ENCODE measurements at places on chromosomes 16 and 17. TPM values are rescaled to one million over a fixed set of nuclear protein-coding genes. Genes with fewer than 3 reads are reported as not detected.

USP10 gene
- 31.7 TPM for total RNA-seq

MFAP4 gene
- total RNA-seq = 21.4 TPM

ORMDL3 gene
- 170 TPM for total RNA-seq

AOC2 gene
- 0.28 TPM for total RNA-seq

MAP2K6 gene
- 18.5 TPM for total RNA-seq

DNA sequence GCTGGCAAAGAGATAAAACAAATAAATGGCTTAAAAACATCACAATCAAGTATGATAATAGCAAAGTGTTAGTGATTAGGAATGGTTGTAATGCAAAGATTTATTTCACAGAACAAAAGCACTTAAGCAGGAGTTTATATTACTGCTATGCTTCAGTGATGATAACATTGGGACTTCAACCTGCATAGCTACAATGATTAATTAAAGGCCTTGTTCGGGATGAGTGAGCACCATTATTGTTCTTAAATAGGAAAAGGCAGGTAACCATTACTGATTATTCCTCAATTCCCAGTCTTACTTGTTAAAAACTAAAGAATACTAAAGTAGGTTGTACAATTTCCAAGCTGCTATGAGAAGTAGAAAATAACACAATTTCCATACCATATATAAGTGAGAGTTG is 1247.5 kb upstream of the CDH8 start:
- no peak for DNase-seq
- no peaks in the 10 kb centered on the region for H3K4me1 ChIP-seq
- H3K27me3 ChIP-seq = no peaks in the 10 kb centered on the region
- no peak overlapping the region for H3K4me3 ChIP-seq
- no peaks in the 10 kb centered on the region for H3K36me3 ChIP-seq
- H3K27ac ChIP-seq = no peak overlapping the region

DNA sequence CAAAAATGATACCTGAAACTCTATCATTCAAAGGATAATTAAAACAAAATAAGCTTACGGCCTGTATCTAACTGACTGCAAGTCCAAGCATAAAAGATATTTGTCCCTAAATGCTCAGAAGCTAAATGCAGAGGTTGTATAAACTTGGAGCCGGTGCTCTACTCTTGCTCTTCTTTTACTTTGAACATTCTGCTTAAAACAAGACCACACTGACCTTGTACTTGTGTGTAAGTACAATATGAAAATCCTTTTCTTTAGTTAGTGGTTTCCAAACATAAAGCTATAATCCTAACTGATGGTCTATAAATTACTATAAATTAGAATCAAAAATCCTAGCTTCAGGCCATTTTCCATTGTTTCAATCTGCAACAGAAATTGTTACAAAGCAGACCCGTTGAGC is 74.6 kb downstream of the SPAG9 start:
- no peaks in the 10 kb centered on the region for H3K27me3 ChIP-seq
- DNase-seq = no peak
- H3K36me3 ChIP-seq = peaks cover 7% of the 10 kb centered on the region
- H3K27ac ChIP-seq = no peak overlapping the region
- H3K4me1 ChIP-seq = no peaks in the 10 kb centered on the region

GRCh38 chr16:69384974-69385373 is 833 bp downstream of the TERF2 start:
- peaks cover 39% of the 10 kb centered on the region for H3K36me3 ChIP-seq
- H3K27me3 ChIP-seq = no peaks in the 10 kb centered on the region
- H3K27ac ChIP-seq = peak overlapping the region; percentile 85
- no peak for DNase-seq
- peaks cover 4% of the 10 kb centered on the region for H3K4me1 ChIP-seq

DNA sequence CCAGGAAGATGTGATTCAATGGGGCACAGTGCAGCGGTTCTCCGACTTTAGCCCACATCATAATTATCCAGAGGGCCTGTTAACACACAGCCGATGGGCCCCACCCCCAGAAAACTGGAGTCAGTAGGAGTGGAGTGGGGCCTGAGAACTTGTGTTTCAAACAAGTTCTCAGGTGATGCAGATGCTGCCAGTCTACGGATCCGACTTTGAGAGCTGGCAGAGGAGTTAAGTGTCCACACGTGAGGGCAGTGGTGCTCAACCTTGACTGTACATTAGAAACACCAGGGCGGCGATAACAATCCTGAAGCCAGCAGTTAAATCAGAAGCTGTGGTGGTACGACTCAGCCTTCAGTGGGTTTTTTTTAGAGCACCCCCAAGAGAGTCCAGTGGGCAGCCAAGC is 75.0 kb downstream of the GPRC5B start:
- peaks cover 3% of the 10 kb centered on the region for H3K4me1 ChIP-seq
- no peaks in the 10 kb centered on the region for H3K36me3 ChIP-seq
- no peak for DNase-seq

DNA sequence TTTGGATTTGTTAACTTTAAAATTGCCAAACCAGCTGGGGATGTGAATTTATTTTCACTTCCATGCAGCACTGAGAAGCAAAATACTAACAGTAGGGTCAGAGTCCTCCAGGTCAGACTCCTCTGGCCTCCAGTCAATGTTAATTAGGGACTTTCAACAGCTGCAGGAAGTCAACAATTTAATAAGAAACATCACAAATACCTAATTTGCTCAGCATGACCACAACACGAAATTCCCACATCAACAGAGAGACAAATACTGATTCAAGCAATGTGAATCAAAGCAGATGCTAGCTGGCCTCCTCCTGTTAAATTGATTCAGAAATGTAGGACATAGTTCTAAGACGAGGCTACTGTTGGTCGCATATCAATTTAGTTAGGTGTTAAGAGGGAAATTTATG is 111.7 kb downstream of the ABCA8 start:
- H3K4me1 ChIP-seq = no peaks in the 10 kb centered on the region
- no peaks in the 10 kb centered on the region for H3K36me3 ChIP-seq
- H3K4me3 ChIP-seq = no peak overlapping the region
- no peaks in the 10 kb centered on the region for H3K27me3 ChIP-seq
- DNase-seq = no peak
- H3K27ac ChIP-seq = no peak overlapping the region

DNA sequence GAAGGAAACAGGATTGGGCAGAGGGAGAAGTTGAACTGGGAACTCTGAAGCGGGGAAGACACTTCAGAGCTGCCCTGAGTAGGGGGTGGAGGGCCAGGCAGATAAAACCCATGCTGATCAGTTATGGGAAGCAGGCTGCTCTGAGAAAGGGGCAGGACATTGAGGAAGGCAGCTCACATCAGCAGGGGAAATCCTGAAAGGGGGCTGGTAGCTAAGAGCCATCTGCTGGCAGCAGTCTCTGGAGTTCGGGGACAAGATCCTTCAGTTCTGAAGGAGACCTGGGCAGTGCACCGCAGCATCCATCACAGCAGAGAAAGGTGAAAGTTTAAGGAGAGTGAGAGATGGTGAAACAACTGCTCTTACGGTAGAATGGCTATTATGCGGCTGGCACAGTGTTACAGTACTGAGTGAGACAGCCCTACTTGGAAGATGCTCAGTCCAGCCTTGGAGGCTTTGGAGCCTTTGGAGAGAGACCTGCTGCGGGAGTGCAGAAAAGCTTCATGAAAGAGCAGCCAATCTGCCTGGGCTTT is 5.4 kb upstream of the KIF18B start:
- no peak for DNase-seq
- no peaks in the 10 kb centered on the region for H3K36me3 ChIP-seq
- no peak overlapping the region for H3K4me3 ChIP-seq

DNA sequence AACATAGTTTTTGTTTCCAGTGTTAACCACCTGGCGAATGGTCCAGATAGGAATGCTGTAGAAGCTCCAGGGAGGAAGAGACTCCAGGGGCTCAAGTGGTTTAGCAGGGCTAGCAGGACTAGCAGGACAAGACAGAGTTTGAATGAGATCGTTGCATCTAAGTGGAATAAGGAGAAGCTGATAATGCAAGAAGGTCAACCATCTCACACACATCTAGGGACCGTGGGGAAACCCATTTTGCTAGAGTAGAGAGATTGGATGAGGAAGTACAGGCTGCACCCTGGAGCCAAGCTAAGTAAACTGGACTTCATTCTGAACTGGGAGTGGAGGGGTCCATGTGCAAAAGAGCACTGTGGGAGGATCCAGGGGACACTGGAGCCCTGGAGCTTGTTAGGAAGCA is 86.1 kb upstream of the HSBP1 start:
- DNase-seq = no peak
- H3K4me3 ChIP-seq = no peak overlapping the region
- H3K27ac ChIP-seq = no peak overlapping the region
- no peaks in the 10 kb centered on the region for H3K4me1 ChIP-seq
- no peaks in the 10 kb centered on the region for H3K27me3 ChIP-seq

DNA sequence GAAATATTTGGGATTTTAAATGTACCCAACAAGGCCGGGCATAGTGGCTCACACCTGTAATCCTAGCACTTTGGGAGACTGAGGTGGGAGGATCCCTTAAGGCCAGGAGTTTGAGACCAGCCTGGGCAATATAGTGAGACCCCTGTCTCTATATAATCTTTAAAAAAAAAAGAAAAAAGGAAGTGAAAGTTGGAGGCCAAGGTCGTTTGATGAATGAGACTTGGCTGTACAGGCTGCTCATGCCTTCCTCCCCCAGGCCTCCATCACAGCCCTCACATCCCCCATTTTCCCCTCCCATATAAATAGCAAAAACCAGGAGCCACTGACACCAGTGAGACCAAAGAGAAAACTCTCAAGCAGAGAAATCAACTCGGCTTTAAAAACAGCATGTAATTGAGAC is 3.3 kb upstream of the CA7 start:
- H3K4me1 ChIP-seq = no peaks in the 10 kb centered on the region
- no peaks in the 10 kb centered on the region for H3K36me3 ChIP-seq
- no peak overlapping the region for H3K27ac ChIP-seq

GRCh38 chr16:62869837-62870236 is 833.6 kb upstream of the CDH8 start:
- no peak for DNase-seq
- no peaks in the 10 kb centered on the region for H3K4me1 ChIP-seq
- no peaks in the 10 kb centered on the region for H3K27me3 ChIP-seq
- H3K27ac ChIP-seq = no peak overlapping the region
- no peak overlapping the region for H3K4me3 ChIP-seq
